Aorta (tissue), 5 donors: ENCODE measurements at places on chromosomes 2 and 18. TPM values are rescaled to one million over a fixed set of nuclear protein-coding genes. Genes with fewer than 3 reads are reported as not detected.

Gene CAPN13
- not detected for total RNA-seq

Gene NCKAP5
- 2.4 TPM for total RNA-seq

Gene TTN
- total RNA-seq, result 41.7 TPM

Gene DAPL1
- not detected for total RNA-seq

Gene CYP26B1
- total RNA-seq, result 8.8 TPM

Gene LONRF2
- 10.9 TPM for total RNA-seq

Gene ZNF385B
- 3.3 TPM for total RNA-seq

Gene ABCG5
- not detected for total RNA-seq

Gene PIEZO2
- total RNA-seq, result 2.3 TPM

Gene FAM237A
- not detected for total RNA-seq

Gene ALPI
- total RNA-seq, result not detected

Gene FHOD3
- total RNA-seq, result 31.2 TPM

Gene MARCO
- 29.2 TPM for total RNA-seq

Gene TBR1
- not detected for total RNA-seq

Gene WDR35
- total RNA-seq, result 9.8 TPM

Gene NEU2
- not detected for total RNA-seq

Gene TXNDC2
- total RNA-seq, result 0.21 TPM

Gene EPC2
- total RNA-seq, result 42.7 TPM

Gene LINC00305
- total RNA-seq, result not detected

Gene FBXO11
- 64.8 TPM for total RNA-seq

Gene POTEI
- 0.06 TPM for total RNA-seq

Gene MERTK
- 61.3 TPM for total RNA-seq

Gene GNAL
- 12.0 TPM for total RNA-seq

Gene GPBAR1
- total RNA-seq, result 1.6 TPM

Gene DTNB
- 16.8 TPM for total RNA-seq

Gene FTCDNL1
- total RNA-seq, result 1.4 TPM

Gene DYSF
- 28.8 TPM for total RNA-seq

Gene VIT
- 29.2 TPM for total RNA-seq

Gene KCNS3
- 8.8 TPM for total RNA-seq

Gene MAL
- total RNA-seq, result 1.2 TPM

Gene SPIRE1
- 41.4 TPM for total RNA-seq

Gene NHEJ1
- total RNA-seq, result 9.8 TPM

Gene KATNAL2
- 1.8 TPM for total RNA-seq

Gene C1GALT1C1L
- 1.2 TPM for total RNA-seq

Gene NEDD4L
- total RNA-seq, result 24.0 TPM

Gene NTSR2
- not detected for total RNA-seq

Gene CHST10
- 6.7 TPM for total RNA-seq

Gene KCTD1
- total RNA-seq, result 13.2 TPM

Gene NEU4
- 0.26 TPM for total RNA-seq

Gene HADHB
- 88.1 TPM for total RNA-seq

Gene CRACDL
- 7.5 TPM for total RNA-seq

Gene STARD7
- total RNA-seq, result 72.7 TPM

Gene RIT2
- not detected for total RNA-seq

Gene TRIM43
- total RNA-seq, result not detected

Gene CCDC93
- 42.8 TPM for total RNA-seq
